ENCODE measurements at places on chromosomes 2 and 18.

DNA sequence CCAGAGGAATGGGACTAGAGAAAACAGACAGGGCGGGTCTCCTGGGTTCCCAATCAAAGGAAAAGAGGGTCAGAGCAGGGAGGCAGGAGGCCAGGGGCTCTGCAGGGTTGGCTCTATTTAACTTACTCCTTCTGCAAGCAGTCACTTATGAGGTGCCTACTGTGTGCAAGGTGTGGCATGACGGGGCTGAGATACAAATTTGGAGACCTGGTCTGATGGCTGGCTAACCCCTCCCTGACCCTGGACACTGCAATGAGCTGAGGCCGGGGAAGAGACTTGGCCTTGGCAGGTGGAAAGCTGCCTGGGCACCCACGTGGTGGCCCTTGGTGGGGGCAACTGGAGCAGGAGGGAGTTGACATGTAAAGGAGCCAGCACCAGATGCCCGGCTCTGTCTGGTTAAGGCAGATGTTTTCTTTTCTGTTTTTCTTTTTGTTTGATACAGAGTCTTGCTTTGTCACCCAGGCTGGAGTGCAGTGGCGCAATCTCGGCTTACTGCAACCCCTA is 148.5 kb upstream of the GATA6 start:
- DNase-seq, result no peak

DNA sequence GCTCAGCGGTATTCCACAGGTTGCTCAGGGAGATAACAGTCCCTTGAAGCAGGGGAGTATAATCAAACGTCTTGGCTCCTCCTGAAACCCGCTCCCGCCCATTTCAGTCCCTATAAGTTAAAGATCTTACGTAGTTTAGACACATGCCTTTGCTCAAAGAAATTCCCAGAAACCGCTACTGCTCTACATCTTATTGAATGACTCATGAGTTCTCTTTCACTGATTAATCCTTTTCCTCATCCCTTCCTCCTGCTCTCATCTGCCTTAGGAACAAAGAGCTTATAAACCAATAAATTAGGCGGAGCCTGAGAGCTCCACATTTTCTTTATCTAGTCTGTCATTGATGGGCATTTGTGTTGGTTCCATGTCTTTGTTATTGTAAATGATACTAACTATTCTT is 4.2 kb upstream of the SERPINB4 start:
- DNase-seq, result peak; percentile 36

- no peak for DNase-seq
Observed at GRCh38 chr18:11146238-11146946, 3.0 kb downstream of the PIEZO2 start.

GRCh38 chr2:11835403-11835802 is 89.0 kb downstream of the LPIN1 start:
- DNase-seq, result no peak

GRCh38 chr2:70362661-70363060 is 60.8 kb upstream of the FAM136A start:
- no peak for DNase-seq

DNA sequence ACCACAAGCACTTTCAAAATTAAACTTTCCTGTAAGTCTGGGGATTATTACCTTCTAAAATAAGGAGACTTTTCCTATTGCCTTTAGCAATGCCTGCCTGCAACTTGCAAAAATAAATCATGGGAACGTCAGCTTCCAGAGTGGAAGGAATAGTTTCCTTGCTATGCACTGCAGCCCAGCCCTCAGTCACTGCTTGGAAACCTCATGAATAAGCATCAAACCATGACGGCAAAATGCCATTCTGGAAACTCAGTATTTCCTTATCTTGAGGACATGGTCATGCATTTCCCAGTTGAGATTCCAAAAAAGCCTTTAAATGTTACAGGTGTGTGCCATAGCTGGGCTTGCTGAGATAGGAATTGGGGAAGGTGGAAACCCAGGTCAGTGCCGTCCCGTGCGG is 84.2 kb upstream of the OTOS start:
- peak; percentile 84 for DNase-seq

GRCh38 chr2:32986480-32986879 is 39.7 kb downstream of the LTBP1 start:
- no peak for DNase-seq

Measured in IMR-90 (cell line).